EL (cell line): ENCODE measurements at places on chromosomes 4 and X.

DNA sequence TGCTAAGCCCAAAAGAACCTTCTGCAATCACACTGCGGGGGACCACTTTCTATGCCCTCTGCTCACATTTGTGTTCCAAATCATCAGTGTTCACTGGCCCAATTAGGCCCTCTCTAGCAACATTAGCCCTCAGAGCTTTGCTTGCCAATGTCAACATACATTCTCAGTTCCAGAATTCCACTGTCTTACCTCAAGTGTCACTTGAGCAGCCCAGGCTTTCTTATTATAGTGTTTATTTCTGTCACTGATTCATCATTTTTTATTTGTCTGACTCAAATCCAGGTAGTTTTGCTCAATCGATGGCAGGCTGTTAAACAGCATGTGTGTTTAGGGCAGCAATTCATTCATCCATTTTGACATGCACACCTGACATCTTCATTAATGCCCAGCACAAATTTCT is 291.2 kb downstream of the TEX13A start:
- DNase-seq: no peak

DNA sequence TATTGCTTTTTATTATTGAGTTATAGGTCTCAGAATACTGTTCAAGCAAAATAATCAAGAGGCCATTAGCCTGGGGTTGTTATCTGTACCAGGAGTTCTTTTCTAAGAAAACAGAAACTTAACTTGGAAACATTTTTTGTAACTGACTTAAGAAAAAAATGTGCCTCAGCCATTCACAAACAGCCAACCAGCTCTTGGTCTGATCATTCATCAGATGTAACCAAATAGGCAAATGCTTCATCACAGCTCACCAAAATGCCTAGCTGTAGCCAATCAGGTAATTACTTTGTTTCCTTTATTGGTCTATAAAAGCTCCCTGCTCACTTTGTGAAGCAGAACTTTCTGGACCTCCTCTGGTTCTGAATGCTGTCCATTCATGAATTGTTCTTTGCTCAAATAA is 387.7 kb downstream of the FAT4 start:
- no peak for DNase-seq

GRCh38 chr4:155607481-155607880 is 59.2 kb upstream of the GUCY1A1 start:
- no peak for DNase-seq

DNA sequence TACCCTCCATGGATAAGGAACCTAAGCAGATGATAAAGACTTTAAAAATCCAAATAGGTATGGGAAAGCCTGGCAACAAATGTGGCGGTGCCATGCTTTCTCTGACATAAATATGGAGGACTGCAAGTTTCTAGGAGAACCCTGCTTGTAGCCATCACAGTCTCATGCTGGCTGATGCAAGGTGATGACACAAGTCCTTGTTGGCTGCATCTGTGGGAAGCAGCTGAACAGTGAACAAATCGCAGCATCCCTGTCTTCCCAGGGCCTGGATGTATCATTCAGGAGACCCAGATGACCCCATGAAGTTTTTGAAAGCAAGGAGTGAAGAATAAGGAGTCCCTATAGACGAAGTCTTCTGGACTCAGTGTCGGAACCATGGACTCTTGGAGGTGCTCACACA is 234.4 kb upstream of the HS3ST1 start:
- DNase-seq: no peak

GRCh38 chr4:142690406-142691163 is 155.5 kb downstream of the INPP4B start:
- DNase-seq: no peak

GRCh38 chr4:83251447-83251830 is 33.2 kb downstream of the COQ2 start:
- DNase-seq: peak; percentile 31

DNA sequence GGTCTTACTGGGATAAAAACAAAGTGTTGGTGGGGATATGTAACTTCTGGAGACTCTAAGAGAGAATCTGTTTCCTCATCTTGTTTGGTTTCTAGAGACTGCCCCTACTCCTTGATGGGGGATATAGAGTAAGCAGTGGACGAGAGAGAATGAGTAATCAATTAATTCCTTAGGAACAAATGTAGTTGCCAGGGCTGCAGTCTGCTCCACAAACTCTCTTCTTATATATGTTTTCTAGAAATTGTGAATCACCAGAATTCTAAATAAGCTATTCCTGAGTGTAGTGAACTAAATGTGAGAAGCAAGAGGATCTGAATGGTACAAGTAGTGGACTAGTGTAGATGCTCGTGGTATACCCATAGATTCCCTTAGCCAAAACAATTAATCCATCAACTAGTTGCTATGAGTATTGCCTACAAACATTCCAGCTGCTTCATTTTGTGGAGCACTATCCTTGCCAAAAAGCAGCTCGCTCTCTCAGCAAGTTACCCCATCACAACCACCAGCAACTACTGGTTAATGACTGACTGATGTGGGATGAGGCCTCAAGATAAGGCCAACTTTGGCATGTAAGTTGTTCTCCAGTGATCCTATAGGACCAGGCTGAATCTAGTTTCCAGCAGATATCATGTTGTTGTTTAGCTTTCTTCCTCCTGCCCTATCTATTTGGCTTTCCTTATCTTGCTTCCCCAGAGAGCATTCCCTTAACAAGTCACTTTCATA is 273.0 kb downstream of the SLC7A11 start:
- DNase-seq: no peak

GRCh38 chr4:186326391-186326790 is 60.4 kb downstream of the F11 start:
- no peak for DNase-seq

GRCh38 chr4:108458681-108459080 is 161.7 kb upstream of the RPL34 start:
- no peak for DNase-seq

- peak; percentile 5 for DNase-seq
Observed at GRCh38 chr4:64718091-64718490, 308.8 kb upstream of the TECRL start.

GRCh38 chrX:12076046-12076445 is 62.2 kb upstream of the FRMPD4 start:
- no peak for DNase-seq

DNA sequence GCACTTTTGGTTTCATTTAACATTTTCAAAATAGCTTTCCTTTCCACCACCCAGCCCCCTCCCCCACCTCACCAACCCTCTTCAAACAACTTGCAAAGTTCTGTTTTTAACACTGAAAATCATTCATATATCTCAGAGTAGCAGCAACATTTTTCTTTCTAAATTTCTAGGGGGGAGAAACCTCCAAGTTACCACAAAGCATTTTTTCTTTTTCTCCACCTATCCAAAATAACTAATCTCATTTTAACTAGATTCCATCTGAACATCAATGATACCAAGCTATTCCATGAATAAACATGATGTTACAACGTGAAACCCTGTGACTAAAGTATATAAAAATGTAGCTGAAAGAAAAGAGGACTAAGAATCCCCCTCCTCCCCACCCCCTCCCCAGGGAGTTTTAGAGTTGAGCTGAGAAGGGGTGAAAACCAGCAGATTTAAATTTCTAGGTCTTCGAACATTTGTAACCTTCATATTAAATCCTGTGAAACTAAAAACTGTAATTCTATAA is 5.2 kb downstream of the LDB2 start:
- DNase-seq: no peak

- no peak for DNase-seq
Observed at GRCh38 chr4:99361899-99362275, 9.3 kb upstream of the ADH1C start.

GRCh38 chr4:48578132-48578968 is 88.3 kb downstream of the ZAR1 start:
- peak; percentile 65 for DNase-seq
